ENCODE measurements at places on chromosomes 12 and 14.

- DNase-seq: no peak
Measured at GRCh38 chr12:4331842-4332241, 10.8 kb downstream of the TIGAR start.

DNA sequence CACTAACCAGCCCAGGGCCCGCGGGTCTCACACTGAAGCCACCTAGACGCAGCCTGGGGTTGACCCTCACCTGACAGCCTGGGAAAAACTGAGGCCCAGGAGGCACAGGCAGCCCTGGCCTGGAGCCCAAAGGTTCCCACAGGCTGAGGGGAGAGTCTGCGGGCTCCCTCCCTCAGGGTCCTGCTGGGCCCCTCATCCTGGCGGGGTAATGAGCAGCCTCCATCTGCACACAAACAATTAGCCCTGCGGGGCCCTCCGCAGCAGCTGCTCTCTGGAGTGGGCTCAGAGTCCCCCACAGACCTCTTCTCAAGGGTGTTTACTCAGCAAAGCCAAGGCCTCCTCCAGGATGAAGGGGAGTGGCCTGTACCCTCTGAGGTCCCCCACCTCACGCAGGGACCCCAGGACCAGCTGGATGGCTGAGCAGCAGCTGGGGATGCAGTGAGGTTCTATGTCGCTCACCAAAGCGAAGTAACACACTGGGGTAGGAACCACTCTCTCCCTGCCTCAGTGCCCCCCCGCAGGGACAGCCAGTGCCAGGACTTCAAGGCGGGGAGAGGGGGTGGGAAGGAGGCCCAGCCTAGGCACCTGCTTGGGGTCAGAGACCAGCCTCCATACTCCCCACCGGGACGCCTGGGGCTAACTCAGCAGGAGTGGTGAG is 7.3 kb downstream of the AKT1 start:
- DNase-seq: peak; percentile 80

- peak; percentile 36 for DNase-seq
Measured at GRCh38 chr14:56333359-56334292, 215.4 kb downstream of the PELI2 start.

DNA sequence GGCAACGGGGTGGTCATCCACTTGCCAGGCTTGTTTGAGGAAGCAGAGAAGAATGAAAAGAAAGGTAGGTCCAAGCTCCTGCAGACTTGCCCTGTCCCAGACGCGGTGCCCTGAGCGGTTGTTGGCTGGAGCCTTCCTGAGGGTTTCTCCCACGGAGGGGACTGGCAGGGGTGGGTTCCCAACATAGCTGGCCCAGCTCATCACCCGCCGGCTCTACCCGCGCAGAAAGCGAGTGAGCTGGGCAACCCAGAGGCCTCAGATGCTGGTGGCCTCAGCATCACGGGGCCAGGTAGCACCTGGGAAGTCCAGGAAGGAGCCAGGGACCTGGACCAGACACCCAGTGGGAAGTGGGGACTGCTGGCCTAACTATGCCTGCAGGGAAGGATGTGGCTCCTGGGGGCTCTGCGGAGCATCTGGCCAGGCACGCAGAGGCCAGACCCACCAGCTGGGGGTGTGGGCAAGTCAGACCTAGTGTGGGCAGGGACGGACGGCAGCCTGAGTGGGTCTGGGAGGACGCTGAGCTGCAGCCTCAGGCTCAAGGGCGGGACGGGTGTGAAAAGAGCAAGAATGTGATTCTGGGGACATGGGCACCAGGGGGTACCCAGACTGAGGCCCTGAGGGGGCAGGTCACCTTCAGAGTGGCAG is 14.4 kb upstream of the SIVA1 start:
- no peak for DNase-seq

GRCh38 chr12:131939007-131939406 is 9.9 kb downstream of the PUS1 start:
- DNase-seq: no peak

- peak; percentile 71 for DNase-seq
Measured at GRCh38 chr14:103385152-103385928, at the start of gene MARK3. MARK3 (plus strand) TSS chr14:103385415; CDS start chr14:103386030, 615 bp downstream.

DNA sequence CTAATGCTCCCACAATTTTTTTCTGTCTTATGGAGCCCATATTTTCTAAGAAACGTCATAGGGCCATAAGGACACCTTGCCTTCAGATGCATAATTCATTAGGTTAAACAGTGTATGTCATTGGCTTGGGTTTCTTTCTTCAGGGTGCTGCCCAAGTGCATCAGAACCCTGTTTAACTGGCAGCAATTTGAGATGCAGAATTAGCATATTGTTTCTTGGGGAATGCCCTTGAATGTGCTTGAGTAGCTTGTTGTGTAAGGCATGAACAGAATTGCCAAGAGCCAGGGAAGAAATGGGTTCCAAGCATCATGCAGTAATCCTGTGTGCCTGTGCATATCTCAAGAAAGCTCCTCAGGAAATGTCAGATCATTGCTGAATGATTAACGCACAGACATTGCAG is 277.2 kb downstream of the SYT1 start:
- no peak for DNase-seq

GRCh38 chr14:103136388-103137271 is 13.4 kb downstream of the TNFAIP2 start:
- DNase-seq: no peak

DNA sequence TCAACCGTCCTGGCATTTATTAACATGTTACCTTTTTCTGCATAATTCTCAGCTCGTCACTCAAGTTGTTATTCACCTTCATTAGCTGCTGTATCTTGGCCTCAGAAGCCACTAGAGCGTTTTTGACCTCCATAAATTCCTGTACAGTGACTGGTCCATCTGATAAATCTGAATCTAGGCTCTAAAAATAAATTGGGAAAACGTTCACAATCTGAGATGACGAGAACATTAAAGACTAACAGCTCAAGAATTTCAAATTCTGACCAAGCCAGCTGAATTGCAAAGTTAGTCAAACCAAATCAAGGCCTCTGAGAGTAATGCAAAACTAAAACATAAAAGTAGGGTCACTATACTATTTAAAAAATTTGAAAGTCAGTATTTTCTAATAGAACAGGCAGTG is 45.0 kb downstream of the GIT2 start:
- DNase-seq: no peak

Measured in NCI-H524 treated with DMSO at 0.1 percent for 48 hours (cell line).